ENCODE measurements at places on chromosomes 7 and 10.

GRCh38 chr7:5596046-5596895 is 172.6 kb upstream of the TNRC18 start:
- DNase-seq: peak; percentile 94

GRCh38 chr7:107937531-107937930 is 46.5 kb downstream of the DLD start:
- DNase-seq: no peak

DNA sequence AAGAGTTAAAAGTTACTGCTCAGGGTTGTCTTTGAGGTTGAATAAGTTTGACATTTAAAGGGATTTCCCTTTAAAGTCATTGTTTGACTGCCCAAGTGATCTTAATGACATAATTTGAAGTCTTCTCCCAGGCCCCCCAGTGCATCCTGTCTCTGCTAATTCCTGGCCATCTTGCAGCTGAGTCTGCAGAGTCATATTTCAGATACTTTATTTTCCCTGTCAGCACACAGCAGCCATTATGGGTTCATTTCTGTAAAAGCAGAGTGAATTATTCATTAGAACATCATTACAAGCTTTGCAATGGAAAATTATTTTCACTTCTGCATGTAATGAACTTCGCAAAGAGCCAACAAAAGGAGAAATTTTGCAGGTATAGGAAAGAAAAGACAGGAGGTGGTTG is 536.6 kb downstream of the GALNT17 start:
- DNase-seq: no peak

- no peak for DNase-seq
Measured at GRCh38 chr7:42618651-42619360, 293.1 kb downstream of the C7orf25 start.

DNA sequence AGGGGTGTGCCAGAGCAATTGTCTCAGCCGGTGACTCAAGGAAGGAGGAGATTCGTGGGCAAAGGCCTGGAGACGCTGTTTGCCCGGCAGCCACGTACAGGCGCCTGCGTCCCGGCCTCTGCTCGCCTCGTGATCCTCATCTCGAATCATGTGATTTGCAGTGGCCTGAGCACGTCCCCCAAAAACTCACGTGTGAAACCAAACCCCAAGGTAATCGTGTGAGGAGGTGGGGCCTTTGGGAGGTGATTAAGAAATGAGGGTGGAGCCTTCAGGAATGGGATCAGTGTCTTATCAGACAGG is 226.8 kb downstream of the TCERG1L start:
- DNase-seq: no peak

GRCh38 chr7:101362334-101363195 is at the start of gene COL26A1:
Gene COL26A1 (plus strand): TSS chr7:101362875. CDS start chr7:101363033, 158 bp downstream.
- no peak for DNase-seq

DNA sequence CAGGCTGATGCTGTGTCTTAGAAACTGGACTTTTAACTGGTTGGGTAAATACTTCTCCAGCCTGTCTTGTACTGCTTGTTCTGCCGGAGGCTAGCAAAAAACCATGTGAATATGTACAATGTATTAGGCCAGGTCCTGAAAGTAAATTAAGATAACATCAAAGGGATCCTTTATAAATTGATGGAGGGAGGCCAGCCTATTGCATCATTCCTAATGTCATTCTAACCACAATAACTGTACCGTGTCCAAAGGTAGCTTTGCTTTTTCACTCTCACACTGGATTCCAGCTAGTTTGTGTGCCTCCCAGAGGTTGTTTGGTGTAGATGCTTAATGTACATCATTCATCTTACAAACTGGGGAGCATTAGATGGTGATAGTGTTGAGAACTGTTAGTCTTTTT is 91.2 kb upstream of the SEM1 start:
- no peak for DNase-seq

DNA sequence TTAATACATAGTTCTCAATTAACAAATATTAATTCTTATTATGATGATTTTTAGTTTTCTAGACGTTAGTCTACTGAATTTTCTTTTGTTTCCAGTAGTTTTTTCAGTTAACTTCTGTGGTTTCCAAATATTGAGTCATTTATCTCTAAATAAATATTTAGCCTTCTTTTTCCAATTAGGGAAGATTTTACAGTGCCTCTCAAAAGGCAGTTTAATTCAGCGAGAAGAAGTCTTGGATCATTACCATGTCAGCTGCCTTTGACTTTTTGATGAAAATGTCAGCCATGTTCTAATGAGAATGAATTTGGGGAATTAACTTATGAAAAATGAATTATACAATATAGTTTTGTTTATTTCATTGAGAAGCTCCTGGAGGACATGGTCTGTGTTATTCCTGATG is 90.0 kb downstream of the CDK14 start:
- DNase-seq: no peak

DNA sequence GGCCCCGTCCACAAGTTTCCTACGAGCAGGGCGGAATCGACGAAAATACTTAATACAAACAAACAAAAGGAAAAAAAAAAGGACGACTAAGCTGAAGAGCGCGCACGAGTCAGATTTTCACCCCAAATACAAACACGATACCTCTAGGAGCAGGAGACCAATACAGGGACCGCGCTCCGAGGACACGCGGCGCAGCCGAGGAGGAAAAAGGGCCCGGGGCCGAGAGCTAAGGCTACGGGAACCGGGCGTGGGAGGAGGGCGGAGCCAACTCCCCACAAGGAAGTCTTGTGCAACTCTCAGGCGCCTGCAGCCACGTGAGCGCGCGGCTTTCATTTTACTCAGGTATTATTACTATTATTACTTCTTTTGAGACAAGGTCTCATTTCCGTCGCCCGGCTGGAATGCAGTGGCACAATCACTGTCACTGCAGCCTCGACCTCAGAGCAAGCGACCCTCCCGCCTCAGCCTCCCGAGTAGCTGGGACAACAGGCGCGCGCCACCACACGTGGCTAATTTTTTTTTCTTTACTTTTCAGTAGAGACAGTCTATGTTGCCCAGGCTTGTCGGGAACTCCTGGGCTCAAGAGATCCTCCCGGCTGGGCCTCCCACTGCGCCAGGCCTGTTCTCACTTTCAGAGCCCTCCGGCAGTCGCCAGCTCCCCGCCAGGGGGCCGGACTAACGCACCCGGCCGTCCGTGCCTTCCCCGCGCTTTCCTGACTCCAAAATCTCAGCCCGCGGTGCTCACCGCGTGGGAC is 1.2 kb downstream of the HNRNPF start:
- DNase-seq: peak; percentile 97

- DNase-seq: no peak
Measured at GRCh38 chr10:34299105-34299611, 515.9 kb downstream of the PARD3 start.

DNA sequence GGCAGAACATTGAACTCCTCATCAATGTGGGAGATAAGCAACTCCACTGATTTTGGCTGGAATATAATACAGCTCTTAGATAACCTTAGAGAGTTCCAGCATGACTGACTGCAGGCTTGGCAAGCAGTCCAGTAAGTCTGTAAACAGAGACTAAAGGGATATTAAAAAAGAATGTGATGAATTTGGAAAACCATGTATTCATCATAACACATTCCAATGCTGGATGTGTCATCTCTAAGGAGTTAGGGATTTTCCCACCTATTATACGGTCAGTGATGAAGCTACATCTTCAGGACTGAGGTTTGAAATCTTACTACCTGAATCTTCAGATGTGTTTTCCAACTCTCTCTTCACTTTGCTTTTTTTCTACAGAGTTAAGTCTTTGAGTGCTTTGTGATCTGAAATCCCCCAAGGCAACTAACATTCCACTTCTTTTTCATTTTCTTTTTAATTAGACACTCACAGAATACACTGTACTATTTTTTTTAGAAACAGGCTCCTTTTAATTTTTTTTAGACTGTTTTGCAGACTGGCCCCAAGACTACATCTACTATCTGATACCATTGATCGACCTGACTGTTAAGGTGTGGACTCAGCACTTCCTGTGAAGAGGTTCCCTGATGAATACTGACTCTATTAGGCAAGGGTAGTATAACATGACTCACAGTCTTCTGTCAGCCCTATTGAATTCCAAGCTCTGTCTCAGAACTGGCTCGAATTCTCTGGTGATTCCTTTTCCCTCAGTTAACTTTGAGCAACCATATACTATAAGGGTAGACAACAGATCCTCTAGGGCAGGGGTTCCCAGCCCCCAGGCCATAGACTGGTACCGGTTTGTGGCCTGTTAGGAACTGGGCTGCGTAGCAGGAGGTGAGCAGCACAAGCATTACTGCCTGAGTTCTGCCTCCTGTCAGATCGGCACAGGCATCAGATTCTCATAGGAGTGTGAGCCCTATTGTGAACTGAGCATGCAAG is 678.2 kb downstream of the GRM8 start:
- DNase-seq: no peak

- DNase-seq: no peak
Measured at GRCh38 chr7:28230261-28230660, 49.7 kb upstream of the JAZF1 start.

DNA sequence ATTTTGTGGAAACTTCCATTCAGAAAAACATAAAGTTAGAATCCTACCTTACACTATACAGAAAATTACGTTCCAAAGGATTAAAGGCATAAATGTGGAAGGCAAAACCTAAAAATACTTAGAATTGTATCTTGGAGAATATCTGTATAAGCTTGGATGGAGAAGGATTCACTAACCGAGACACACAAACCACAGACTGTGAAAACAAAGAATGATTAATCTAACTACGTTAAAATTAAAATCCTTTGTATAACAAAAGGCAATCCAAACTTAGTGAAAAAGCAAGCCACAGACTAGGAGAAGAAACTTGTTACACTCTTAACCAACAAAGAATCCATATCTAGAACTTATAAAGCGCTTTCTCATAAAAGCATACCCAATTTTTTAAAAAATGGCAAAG is 678.8 kb downstream of the INHBA start:
- DNase-seq: no peak

- no peak for DNase-seq
Measured at GRCh38 chr10:58696736-58697135, 184.1 kb downstream of the BICC1 start.

DNA sequence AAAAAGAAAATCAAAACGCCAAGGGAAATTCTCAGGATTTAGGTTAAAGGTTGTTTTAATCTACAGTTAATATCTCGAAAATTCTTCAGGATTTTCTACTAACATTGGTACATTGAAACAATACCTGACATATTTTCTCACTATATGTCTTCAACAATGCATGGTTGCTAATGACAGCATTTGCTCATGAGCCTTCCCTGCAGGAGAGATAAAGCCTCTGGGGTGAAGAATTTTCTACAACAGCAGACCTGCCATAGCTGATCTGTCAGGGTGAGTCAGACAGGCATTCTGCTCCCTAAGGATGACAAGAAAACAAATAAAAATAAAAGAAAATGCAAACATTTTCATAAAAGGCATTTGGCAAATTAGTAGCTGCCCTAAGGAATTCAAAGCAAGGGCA is 11.7 kb upstream of the GPR37 start:
- no peak for DNase-seq

DNA sequence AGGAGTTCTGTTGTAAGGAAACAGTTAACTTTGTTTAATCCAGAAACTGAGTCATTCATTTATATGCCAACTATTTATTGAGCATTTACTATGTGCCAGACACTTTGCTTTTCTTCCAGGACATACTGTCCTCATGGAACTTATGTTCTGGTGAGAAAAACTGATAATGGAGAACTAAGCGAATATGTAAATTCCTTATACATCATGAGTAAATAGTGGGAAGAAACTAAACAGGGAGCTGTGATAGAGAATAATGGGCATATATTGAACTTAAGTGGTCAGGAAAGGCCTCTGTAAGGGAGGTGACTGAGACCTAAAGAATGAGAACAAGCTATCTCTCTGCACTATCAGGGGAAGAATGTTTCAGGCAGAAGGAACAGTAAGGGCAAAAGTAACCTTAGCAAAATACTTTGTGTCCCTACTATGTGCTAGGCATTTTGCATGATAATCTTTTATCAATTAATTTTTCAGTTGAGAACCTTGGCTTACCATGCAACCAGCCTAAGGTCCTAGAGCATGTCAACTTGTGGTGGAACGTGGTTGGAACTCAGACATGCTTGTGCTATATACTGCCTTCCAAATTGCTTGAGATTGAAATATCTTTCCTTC is 45.4 kb downstream of the ST7 start:
- DNase-seq: no peak

DNA sequence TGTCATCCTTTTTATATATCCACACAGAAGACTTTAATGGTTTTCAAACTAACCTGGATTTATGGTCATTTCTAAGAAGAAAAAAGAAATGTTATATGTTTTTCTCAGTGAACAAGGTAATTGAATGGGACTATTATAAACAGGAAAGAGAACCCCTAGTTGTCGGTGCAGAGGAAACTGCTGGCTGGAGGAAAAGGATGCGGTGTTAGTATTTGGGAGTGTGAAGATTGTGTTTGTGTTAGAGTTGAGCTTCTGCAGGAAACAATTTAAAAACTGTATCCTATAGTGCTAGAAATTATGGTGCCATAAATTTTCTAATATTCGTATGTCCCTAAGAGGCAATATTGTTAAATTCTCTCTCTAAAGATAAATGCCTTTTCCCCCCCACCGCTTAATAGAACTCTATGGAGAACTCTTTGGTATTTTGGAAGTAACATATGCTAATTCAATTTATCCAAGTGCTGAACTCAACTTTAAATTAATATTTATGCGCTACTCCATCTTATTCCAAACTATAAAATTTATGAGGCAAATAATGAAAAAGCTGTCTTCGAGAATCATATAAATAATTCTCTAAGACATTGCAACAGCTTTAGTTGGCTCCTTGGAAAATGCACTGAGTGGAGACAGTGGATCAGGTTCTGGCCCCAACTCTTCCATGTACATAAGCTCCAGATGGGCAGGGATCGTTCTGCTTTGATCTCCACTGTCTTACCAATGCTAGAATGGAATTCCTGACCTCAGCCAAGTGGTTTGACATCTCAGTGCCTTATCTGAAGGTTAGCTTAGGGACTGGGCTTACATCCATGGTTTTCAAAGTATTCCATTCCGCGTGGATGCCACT is 5.6 kb downstream of the BZW2 start:
- no peak for DNase-seq

- DNase-seq: no peak
Measured at GRCh38 chr10:1552406-1552805, 184.9 kb downstream of the ADARB2 start.

DNA sequence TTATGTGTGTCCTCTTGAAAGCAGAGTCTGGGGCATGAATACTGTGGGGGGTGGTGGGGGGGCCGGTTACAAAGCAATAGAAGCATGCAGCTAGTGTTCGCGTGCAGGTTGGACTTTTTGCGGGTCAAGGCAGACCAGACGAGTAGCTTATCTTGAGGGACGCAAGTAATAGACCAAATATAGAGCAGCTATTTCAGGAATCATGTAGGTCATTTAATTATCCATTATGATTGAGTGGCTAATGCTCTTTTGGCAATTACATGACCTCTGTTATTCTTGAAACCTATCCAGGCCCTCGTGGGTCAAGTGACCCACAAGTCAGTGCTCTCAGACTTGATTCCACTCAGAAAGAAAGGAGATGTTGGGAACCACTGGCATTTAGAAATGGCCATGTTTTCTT is 93.0 kb downstream of the BTRC start:
- no peak for DNase-seq

- DNase-seq: no peak
Measured at GRCh38 chr10:17693009-17693408, 49.1 kb downstream of the STAM start.

DNA sequence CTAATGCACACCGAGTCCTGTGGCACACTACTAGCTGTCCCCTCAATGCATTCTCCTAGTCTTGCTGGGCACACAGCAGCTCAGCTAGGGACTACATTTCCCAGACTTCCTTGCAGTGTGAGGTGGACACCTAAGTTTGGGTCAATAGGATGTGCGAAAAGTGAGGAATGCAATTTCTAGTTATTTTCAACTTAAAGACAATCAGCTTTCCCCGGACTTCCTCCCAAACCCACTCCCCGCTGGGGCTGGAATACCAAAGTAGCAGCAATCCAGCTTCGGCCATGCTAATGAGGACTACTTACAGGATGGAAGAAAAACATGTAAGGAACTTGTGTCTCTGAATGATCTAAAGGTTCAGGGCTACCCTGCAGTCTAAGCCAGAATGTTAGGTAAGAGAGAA is 286.4 kb upstream of the LRRN3 start:
- DNase-seq: no peak
